ENCODE measurements at places on chromosomes 2 and 18. TPM values are rescaled to one million over a fixed set of nuclear protein-coding genes. Genes with fewer than 3 reads are reported as not detected.

- DNase-seq, result no peak
Observed at GRCh38 chr2:136225950-136226835, 108.2 kb upstream of the CXCR4 start.

MAP2 gene
- total RNA-seq, result 0.10 TPM

- DNase-seq, result no peak
Observed at GRCh38 chr2:146037334-146037870, 1517.5 kb upstream of the ZEB2 start.

DNA sequence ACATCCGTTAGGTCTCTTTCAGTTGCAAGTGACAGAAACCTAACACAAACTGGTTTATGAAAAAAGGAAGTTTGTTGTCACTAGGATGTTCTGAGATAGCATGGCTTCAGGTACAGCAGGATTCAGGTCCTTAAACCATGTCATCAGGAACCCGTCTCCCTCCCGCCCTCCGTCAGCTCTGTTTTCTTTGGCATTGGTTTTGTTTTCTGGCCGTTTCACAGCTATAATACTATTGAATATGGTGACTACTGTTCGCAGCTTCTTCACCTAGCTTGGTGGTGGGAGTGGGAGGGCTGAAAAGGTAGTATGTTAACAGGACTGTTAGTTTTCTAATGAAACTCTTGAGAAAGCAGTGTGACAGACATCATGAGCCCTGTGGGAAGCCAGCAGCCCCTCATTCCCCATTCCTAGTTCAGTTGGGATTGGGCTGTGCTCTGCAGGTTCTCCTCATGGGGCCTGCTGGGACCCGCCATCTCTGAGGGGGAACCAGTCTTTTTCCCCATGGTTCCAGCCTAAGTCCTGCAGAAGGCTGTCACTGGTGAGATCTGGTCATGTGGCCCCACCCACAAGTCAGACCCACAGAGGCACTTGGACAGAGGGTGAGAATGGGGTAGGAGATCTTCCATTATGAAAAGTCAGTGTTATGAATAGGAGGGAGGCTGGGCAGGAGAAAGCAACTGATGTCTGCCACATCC is 12.1 kb downstream of the PTMA start:
- peak; percentile 20 for DNase-seq

CASP10 gene
- 0.51 TPM for total RNA-seq

TOGARAM2 gene
- not detected for total RNA-seq

DNA sequence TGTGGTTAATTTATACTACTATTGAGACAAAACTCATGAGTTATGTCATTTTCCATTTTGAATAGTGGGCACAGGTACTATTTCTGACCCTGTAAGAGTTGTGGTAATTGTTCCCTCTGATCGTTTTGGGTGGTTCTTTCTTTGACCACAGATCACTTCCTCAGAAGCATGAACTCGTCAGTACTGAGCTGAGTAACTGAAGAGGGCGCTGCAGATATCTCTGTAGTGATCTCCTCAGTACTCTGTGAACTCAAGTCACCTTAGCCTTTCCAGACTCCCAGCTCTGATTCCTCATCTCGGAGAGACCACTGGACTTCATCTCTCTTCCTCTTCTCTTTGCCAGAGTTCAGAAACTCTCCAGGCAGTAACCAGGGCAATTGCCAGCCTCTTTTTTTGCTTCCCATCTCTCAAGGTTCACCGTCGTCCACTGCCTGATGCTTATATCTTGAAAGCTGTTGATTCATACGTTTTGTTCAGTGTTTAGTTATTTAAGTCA is 9.4 kb upstream of the IL1RL1 start:
- DNase-seq, result peak; percentile 1

SDC1 gene
- total RNA-seq, result 0.10 TPM
